Epithelial cell of proximal tubule (primary cell): ENCODE measurements at places on chromosomes 6 and 20. TPM values are rescaled to one million over a fixed set of nuclear protein-coding genes. Genes with fewer than 3 reads are reported as not detected.

- DNase-seq: no peak
Measured at GRCh38 chr6:4611429-4612129, 164.6 kb upstream of the CDYL start.

GRCh38 chr20:59547596-59547995 lies 56.7 kb upstream of the PHACTR3 start:
- DNase-seq: no peak

DNA sequence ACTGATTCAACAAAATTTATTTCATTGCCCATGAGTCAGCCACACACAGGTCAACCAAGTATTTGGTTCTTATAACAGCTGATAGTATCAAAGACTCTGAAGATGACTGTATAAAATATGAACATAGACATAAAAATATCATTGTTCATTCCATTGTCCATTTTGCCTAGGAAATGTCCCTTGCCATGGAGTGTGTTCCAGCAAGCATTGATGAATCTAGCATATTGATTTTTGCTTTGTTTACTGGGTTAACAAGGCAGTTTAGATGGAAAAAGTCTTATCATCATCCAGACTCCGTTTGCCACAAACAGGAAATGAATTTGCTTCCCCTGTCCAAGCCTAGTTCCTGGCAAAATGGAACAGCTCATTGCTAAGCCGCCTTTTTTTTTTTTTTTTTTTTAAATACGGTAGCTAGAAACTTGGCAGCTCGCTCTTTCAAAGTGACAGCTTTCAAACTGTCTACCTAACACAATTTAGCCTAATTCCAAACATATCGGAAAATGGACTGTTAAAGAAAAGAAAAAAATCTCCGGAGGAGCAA lies 7.5 kb downstream of the F13A1 start:
- DNase-seq: no peak

DNA sequence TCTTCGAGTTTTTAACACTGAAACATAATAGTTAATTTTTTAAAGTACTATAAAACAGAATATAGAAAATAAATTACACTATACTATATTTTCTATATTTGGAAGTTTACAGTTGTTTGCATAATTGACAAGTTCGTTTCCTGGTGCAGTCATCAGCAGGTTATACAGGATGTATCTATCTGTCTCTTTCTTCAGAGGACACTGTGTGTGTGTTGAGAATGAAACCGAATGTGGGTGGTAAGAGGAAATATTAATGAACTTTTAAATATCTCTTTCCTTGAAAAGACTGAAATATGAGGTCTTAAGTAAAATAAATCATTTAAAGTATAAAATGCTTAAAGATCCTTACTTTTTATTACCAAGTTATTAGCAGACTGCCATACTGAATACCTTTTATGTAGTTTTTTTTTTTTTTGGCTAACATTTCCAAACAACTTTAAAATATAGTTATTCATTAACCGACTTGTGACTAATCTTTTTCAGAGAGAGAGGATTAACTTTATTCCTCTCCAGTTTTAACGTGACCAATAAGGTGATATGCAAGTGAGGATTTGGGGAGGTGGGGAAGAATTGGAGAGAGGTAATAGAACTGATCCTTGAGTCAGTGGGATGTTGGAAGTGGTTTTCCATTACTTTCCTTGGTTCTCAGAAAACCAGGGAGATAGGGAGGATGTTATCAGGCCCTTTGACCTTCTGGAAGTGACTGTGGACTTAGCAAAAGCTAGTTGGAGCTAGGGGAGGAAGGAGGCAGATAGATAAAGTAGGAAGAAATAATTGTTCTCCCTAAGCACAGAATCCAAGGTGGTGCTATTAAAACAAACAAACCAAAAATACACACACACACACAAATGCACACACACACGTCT lies 380.0 kb upstream of the FLRT3 start:
- DNase-seq: no peak

- DNase-seq: no peak
Measured at GRCh38 chr6:167660944-167661551, 165.7 kb upstream of the AFDN start.

DNA sequence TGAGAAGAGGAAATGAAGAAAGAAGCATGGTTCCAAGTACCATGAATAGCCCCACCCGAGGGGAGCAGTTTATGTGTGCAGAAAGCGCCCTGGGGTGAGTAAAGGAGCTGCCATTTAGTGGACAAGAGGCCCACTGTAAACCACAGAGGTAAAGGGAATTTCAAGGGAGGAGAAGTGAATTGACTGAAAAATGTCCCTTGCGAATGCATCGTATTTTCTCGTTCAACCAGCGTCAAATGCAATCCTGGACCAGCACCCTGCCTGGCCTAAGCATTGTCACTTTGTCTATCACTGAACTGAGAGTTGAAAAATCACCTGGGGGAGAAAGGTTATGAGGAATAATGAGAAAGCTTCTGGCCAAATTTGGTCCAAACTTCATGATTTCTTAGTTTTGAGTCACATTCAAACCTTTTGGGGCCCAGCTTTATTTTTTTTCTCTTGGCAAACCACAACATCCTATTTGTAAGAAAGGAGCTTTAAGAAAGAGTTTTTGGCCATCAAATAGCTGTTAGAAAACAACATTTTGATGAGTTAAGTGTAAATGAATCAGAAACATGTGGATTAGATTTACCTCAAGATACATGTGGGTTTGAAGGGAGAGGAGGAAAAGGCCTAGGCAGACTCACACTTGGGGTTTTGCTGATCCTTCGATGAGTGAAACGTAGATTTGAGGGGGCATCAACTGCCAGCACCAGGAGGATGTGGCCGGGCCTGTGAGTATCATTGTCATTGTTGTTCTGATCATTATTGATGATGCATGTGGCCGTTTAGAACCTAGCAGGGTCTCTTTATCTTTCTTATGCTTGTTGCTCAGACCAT lies 214.0 kb downstream of the CLIC5 start:
- DNase-seq: no peak

DNA sequence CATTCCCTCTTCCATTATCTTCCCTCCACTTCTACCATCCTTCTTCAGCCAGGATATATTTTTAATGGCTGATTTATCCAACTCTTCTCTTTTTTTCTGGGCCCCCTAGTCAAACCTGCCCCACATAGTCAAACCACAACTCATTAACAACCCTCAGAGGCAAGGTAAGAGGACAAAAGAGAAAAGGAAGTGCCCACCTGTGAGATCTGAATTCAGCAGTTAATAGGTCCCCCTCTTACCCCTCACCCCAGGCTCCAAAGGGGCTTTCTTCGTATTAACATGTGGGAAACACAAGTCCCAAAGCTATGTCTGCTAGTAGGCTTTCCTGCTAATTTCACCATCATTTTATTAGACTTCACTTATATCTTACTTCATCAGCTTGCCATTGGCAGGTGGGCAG lies 44.1 kb upstream of the TSPYL1 start:
- DNase-seq: no peak

DNA sequence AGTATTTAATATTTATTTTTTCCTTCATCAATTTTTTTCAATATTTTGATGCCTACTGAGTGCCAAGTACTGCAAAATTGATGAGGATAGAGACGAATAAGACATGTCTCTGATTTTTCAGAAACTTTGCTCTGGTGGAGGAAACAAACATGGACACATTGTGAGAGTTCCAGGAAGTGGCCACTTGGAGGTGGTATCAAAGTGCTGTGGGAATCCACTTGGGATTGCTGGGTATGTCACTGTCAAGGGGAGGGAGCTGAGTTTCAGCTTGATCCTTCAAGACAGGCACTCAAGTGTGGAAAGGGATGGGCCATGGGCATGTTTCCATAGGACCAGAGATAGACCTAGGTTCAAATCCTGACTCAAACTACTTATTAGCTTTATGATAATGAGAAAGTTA lies 24.5 kb upstream of the ABCC10 start:
- no peak for DNase-seq

DNA sequence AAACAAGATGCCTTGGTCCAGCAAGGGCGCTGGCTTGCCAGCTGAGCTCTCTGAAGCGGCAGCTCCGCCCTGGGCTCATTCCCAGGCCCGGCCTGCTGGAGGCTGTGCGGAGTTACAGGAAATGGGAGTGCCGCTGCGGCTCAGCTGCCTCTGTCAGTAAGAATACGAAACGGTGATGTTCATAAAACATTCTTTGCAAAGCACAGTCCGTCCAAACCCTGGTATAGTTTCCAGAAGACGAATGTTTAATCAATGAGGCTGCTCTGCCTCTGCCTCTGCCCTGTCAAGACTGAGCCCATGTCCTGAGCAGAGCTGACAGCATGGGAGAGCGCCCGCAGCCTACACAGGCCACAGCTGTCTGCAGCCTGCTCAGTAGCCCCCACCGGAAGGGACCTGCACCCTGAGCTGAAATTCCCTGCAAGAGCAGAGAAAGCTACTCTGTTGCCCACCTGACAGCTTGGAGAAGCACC lies 153.3 kb upstream of the SNX9 start:
- DNase-seq: no peak

DNA sequence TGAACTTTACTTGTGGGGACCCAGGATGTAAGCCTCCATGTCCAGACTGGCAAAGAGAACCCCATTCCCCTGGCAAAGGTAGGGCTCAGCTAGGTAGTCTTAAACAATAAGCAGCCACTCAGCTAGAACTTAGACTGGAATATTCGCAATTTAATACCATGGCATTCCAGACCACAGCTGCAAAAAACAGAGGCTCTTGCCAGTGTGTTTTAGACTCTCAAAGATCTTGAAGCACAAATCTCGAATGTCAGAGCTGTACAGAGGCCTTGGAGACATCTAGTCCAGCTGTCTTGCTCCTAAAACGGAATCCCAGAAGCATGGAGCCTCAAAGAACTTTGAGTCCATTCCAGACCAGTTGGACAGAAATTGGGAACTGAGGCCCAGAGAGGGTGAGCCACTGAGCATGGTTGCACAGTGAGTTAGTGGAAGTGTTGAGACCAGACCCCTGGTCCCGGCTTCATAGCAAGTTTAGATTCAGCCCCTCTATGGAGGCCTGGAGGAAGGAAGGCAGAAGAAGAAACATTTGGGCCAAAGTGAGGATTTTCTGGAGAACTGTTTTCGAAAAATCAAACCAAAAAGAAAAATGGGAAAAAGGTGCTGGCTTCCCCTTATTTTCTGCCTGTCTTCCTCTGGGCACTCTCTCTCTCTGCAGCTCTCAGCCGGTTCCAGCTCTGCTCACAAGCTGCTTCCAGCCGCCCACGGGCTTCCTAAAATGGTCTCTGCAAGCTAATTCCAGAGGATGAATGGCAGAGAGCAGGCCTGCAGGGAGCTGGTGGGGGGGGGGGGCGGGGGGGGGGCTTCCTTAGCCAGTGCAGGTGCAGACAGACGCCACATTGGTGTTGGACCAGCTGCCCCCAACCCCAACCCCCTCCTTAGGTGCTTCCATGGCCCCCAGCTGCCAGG lies 32.4 kb downstream of the AAR2 start:
- no peak for DNase-seq

DNA sequence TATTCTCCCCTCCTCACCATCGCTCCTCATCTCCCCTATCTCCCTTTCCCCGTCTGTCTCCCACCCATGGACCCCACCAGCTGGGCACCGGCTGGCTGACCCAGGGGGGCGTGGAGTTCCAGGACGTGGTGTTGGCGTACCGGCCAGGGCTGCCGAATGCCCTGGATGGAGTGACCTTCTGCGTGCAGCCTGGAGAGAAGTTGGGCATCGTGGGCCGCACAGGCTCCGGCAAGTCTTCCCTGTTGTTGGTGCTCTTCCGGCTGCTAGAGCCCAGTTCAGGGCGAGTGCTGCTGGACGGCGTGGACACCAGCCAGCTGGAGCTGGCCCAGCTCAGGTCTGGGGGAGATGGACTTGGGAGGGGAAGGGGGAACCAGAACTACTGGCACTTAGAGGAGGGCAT lies 7.7 kb downstream of the DLK2 start:
- no peak for DNase-seq

DNA sequence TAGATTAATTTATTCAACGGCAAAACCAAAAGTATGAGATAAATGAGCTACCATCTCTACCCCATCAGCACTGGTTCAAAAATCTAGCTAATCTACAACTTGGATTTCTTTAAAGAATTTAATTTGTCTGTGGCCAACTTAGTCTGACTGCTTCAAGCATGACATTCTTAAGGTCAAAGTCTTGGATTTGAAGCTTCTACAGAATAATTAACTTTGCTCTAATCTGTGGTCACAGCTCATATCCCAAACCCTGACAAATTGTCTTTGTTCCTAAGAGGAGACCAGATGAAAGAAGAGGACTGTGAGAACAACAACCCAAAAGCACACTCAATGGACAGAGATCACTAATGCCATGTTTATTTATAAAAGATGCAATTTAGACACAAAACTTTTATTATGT lies 166.9 kb upstream of the EPHA7 start:
- peak; percentile 65 for DNase-seq

DNA sequence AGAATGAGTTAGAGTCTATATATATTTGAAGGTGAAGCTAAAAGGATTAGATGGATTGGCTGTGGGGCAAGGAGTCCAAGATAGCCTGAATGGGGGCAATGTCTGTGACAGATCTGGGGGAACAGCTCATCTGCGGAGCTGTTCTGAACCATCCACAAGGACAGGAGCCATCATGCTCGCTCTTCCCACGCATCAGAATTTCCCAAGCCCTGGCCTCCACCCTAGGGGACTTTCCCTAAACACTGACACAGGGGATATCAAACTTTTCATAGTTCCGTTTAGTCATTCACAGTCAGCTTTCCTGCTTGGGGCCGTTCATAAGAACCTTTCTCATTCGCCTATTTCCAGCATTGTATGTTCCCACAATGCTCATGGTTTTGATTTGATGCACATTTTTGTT lies 37.6 kb upstream of the CCN6 start:
- DNase-seq: no peak

DNA sequence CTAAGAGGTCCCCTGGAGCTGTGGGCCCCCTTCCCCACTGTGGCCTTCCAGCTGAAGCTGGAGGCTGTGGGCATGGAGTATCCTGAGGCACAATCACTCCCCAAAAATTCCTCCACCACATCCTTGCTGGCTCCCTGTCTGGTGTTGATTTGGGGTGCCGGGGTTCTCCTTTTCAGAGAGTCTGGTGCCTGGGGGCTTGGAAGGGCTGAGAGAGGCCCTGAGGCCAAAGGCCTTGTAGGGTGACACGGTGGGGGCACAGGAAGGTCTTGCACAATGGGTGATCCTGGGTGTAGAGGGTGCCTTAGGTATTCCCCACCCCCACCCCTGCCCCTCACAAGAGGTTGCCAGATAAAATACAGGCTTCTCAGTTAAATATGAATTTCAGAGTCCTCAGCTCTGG lies 33.2 kb upstream of the VEGFA start:
- no peak for DNase-seq

The HSPA12B gene
- total RNA-seq: not detected in 2 replicates

The BMP5 gene
- total RNA-seq: 0.07 TPM in 1 of 2 replicates, not detected in the other

The TMEM14C gene
- 158 and 198 TPM in 2 replicates for total RNA-seq

The APCDD1L gene
- total RNA-seq: 0.86 and 1.7 TPM in 2 replicates

The BMP2 gene
- total RNA-seq: 32.1 and 54.9 TPM in 2 replicates

The MUCL3 gene
- total RNA-seq: under 0.01 and 0.07 TPM in 2 replicates

The C6orf15 gene
- 0.29 and 0.43 TPM in 2 replicates for total RNA-seq

The MCCD1 gene
- total RNA-seq: not detected in 2 replicates

The RHAG gene
- not detected in 2 replicates for total RNA-seq

The MAFB gene
- total RNA-seq: 0.12 TPM in 1 of 2 replicates, not detected in the other

The KHDC1 gene
- 2.3 and 5.0 TPM in 2 replicates for total RNA-seq

The FAM162B gene
- 0.23 and 0.80 TPM in 2 replicates for total RNA-seq
